ENCODE measurements at places on chromosomes 2 and 18. TPM values are rescaled to one million over a fixed set of nuclear protein-coding genes. Genes with fewer than 3 reads are reported as not detected.

PRSS56 gene
- 0.13 TPM for total RNA-seq

REG3A gene
- total RNA-seq: not detected

MOCOS gene
- total RNA-seq: 3.6 TPM

TDRD15 gene
- total RNA-seq: not detected

MEP1B gene
- total RNA-seq: 0.10 TPM

AGAP1 gene
- 23.2 TPM for total RNA-seq

MYOM1 gene
- total RNA-seq: 0.41 TPM

MAPK4 gene
- 0.28 TPM for total RNA-seq

KCNG2 gene
- total RNA-seq: 0.07 TPM

ZNF396 gene
- 0.88 TPM for total RNA-seq

C2orf72 gene
- total RNA-seq: 6.0 TPM

SLC9A4 gene
- total RNA-seq: not detected

TMEM169 gene
- 0.38 TPM for total RNA-seq

INPP1 gene
- total RNA-seq: 33.8 TPM

Measured in A549 treated with Hydrocortisone at 1 μM for 4 hours (cell line).